Pons (tissue), 1 donor: ENCODE measurements at places on chromosomes 2 and 18.
A peak's percentile ranks its signal among the peaks of the same experiment; 100 is the strongest.

GRCh38 chr2:18690342-18690741, 101.0 kb upstream of the NT5C1B start:
- DNase-seq = no peak

DNA sequence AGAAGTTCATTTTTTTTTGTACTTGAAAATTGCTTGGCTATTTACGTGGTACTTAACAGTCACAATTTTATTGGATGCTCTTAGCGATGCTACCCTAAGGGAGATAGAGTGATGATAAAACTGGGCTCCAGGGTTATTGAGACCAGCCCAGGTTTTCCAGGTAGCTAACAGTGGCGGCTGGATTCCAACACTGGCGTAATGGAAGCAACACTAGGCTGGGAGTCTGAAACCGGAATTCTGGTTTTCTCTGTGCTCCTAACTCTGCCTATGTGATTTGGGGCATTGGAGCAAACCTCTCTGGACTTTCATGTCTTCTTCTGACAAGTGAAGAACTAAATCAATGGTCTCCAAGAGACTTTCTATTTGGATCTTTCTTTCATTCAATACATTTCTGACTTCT, 9.4 kb upstream of the GALNT14 start:
- no peak for DNase-seq

- DNase-seq = peak; percentile 55
Measured at GRCh38 chr2:84077496-84077895, 381.6 kb downstream of the SUCLG1 start.

- no peak for DNase-seq
Measured at GRCh38 chr2:32963941-32964340, 17.2 kb downstream of the LTBP1 start.

DNA sequence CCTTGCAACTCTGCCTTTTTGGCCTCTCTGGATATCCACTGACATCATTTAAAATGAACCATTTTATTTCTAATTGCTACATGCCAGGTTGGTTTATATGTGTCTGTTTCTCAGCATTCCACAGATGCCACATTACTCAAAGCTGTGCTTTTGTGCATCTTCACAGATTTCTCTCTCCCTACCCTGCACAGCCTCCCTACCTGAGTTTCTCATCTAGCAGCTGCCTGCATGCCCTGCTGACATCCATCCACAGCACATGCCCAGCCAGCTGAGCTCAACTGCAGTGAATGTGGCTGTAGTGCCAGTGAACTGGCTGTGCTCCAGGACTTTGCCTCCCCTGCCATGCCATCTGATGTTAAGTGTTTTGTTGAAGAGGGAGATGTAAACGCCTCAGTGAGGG, 44.5 kb downstream of the PKP4 start:
- DNase-seq = peak; percentile 87

GRCh38 chr2:189328848-189329245, 112.4 kb upstream of the WDR75 start:
- no peak for DNase-seq

DNA sequence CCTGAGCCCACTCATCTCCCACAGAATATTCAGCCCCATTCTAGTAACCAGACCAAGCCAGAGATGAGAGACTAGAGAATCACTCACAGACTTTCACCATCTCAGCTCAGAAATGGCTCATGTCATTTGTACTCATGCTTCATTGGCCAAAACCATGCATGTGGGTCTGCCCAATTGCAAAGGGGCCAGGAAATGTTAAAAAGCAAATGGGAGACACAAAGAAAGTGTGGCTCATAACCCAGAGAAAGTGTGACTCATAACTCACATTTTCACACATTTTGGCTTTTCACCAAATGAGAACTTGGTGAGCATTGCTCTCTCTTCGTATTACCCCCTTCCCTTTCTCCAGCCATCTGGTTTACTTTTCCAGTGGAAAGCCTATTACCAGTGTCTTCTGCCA, 66.2 kb downstream of the MDH1 start:
- no peak for DNase-seq

DNA sequence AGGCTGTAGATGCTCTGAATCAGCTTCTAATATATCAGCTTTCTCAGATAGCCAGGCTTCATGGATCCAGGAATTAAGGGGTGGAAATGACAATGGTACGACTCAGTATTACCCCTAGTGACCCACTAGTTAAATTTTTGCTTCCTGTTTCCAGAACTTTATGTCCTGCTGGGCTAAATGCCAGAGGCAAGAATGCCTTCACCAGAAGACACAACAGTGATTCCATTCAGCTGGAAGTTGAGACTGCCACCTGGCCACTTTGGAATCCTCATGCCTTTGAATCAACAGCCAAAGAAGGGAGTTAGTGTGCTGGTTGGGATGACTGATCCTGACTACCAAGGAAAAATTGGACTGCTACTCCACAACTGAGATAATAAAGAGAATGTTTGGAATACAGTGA, 239.1 kb downstream of the ASXL3 start:
- DNase-seq = no peak

- no peak for DNase-seq
Measured at GRCh38 chr2:241865957-241866789, 3.4 kb upstream of the RTP5 start.

DNA sequence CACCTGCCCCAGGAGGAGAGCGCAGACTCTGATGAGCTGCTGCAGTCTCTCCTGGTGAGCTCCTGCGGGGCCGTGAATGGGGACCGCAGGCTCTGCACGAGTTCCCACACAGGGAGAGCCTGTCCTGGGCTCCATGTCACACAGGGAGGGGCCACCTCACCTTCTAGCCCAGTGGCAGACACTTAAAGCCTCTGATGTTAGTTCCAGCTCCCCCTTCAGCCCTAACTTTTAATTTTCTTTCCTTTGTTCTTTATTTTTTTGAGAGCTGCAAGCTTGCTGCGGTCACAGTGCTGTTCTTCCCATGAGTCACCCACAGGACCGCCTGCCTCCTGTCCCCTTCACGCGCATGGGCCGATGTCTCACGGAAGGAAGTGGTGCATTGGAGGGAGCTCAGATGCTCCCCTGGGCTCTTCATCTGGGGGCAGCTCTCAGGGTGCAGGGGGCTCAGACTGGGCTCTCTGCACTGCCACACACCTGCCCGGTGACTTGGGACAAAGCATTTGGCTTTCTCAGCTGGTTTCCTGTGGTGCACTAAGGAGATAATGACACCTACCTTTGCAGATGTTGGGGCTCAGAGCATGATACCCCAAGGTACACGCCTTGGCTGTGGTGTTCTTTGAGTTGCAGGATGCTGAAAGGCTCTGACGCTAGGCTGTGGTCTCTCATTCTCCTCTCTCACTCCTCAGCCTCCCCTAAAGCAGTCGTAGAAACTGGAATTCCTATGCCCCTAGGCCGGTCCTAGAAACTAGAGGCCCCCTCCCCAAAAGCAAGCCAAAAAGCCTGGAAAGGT, 37.2 kb upstream of the PXDN start:
- no peak for DNase-seq

DNA sequence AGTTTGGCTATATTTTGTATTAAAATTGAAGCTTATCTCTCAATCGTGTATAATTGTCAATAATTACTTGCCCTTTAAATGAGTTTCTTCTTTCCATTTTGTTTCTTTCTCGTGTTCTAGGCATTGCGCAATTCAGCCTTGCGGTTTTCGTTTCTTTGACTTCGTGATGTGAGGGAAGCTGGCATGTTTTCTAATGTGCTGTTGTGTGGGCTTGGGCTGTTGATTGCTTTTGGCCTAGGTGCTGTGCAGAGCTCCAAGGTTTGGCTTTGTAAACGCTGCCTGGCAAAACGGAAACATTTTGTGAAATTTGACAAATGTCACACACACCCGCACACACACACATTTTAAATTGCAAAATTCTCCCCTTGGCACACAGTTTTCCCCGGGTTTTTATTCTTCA, 242.6 kb upstream of the TCF4 start:
- no peak for DNase-seq

GRCh38 chr2:135798275-135798705, 38.7 kb downstream of the LCT start:
- DNase-seq = no peak

DNA sequence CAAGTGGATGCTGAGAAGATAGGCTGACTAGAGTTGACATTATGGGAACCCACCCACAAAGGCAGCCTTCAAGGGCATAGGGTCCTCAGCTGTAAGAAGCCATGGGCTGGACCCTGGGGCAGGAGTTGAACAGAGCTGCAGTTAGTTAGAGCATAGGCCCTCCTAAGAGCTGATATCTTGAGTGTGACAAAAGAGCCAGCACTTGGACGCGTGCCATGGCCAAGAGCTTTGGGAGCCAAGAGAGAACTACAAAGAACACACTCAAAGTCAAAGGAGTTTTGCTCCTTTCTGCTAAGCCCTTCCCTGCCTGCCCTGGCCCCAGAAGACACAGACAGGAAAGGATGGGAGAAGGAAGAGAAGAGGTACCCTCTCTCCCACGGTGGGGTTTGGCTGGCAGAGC, 29.9 kb upstream of the AGAP1 start:
- peak; percentile 44 for DNase-seq

DNA sequence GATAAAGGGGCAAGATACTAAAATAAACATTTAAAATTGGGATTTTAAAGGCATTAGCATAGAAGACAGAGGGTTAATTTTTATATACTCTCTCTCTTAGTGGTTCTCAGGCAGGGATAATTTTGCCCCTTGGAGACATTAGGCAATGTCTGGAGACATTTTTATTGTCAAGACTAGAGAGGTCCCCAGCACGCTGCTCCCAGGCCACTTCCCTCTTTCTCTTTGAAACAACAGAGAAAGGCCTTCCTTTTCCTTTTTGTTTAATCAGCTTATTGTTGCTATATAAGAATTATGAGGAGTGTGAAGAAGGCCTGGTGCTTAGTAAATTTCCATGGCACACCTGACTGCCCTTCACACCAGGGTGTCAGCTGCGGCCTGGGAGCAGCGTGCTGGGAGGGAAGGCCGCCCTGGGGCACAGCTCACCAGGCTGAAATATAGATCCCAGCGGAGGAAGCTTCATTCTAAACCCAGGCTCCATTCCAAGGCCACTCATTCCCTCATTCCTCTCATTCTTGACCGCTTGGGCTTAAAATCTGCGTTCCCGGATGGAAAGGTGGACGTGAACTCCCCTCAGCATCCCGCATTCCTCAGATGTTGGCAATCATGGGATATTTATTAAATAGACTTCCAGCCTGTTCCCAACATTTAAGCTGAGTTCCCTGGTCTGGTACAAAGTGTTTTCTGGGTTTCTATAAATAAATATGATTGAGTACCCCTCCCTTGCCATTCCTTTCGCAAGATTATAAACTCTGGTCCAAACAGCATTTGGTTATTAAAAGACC, 22.5 kb downstream of the SLC14A2 start:
- DNase-seq = no peak

DNA sequence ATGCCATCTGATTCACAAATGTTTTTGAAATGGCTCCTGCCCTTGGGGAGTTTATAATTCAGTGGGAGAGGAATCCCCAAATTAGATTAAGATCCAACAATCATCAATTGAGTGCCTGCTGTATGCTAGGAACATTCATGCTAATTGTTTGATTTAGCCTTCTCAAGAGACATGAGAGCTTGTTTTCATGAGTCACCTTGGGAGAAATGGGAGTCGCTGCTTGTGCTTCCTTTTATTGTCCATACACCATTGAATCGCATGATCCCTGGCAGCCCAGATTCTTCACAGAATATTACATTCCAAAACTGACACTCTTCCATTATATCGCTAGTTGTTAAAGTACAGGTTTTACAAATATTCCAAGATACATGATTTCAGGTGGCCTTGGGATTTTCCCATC, 106.0 kb upstream of the MAP3K20 start:
- no peak for DNase-seq

DNA sequence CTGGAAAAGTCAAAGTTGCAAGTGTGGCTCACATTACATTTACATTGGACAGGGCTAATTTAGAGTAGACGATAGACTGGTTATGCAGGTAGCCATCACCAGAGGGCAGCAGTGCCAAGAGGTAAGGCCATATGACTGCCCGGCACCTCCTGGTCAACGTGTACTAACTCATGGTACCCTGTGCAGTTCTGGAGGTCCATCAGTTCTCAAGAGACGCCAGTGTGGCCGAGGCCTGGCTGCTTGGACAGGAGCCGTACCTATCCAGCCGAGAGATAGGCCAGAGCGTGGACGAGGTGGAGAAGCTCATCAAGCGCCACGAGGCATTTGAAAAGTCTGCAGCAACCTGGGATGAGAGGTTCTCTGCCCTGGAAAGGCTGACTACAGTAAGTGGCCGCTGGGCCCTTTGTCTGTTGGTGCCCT, 65.8 kb upstream of the EML6 start:
- peak; percentile 58 for DNase-seq

DNA sequence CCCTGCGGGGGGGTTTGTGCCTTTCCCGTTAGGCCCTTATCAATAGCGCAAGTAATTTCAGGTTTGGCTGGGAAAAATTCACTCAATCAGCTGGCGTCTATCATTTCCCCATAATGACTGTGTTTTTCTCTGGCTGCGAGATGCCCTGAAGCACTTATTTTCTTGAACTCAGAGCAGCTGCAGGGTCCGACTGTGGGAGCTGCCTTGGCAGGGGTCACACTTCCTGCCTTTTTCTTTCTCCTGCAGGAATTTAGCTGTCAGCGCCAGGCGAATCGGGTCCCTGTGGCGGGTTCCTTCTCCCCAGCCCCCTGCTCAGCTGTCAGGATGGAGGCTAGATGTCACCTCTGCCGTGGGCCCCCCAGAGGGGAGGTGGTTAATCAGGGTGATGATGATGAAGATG, 81.3 kb upstream of the HPCAL1 start:
- DNase-seq = no peak

DNA sequence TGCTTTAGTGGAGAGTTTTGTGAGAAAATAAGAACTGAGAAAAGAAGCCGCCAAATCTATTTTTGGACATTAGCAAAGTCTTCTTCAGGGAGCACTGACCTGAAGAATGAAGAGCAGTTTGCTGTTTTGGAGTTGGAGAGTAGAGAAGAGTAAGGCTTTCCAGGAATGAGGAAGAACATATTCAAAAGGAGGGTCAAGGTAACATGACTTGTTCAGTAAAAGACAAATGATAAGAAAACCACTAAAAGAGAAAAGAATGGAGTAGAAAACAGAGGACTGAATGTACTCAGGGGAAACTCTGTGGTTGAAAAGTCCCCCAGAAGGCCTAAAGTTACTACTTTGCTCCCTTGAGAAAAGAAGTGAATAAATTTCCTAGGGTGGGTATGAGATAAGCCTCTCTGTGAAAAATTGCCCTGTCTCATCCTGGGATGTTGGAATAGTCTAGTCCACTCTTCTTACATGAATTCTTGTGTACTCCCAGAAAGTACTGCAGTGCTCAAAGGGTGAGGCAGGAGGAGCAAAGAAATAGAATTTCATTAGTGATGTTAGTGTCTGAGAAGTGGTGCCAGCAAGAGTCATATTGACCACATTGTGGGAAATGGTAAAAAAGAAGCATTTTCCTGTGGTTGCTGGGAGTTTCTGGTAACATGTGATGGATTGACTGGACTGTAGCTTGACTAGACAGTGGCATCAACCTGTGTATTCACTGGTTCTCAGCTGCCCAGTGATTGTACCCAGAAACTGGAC, 27.8 kb downstream of the MBD5 start:
- peak; percentile 7 for DNase-seq

- no peak for DNase-seq
Measured at GRCh38 chr18:42937436-42937835, 178.0 kb downstream of the RIT2 start.

- no peak for DNase-seq
Measured at GRCh38 chr2:88472811-88473210, 20.3 kb upstream of the FOXI3 start.
